ENCODE measurements at places on chromosomes 12 and 14.

DNA sequence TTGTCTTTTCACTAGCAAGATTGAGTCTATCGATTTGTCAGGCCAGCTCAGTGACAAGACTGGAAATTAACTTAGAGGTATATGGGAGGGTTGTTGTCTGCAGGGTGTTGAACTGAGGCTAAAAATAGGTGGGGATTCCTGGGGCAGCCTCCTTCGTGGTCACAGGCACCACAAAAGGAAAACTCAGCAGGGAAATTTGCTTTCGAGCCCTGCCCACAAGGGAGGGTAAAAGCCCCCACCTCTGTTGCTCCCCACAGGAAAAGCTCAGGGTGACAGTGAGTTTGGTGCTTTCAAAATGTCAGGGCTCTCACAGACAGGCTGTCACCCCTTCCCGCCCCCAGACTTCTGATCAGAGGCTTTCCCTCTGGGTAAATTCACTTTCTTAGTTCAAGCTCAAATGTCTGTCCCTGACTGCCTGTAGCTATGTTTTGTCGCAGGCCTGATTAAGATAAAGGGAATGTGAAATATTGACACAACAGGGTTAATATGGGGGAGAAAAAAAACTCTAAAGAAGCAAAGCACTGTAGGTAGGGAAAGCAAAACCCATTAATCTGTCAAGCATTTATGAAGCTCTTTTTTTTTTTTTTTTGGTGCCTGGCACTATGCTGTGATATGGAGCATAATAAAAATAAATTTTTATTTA is 11.7 kb upstream of the NFKBIA start:
- no peak for DNase-seq

GRCh38 chr12:7731486-7731885 is 15.7 kb downstream of the CLEC4C start:
- no peak for DNase-seq

DNA sequence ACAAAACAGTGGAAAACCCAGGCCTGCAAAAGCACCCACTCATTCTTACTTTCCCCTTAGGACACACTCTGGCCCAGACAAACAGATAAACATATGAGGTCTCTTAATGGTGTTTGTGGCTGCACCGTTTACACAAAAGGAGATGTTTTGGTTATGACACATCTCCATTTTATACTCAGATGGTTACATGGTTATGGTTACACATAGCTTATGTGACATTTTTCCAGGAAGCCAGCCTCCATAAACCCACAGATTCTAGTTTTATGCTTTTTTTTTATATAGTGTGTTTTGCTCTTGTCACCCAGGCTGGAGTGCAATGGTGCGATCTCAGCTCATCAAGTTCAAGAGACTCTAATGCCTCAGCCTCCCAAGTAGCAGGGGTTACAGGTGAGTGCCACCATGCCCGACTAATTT is 3.5 kb upstream of the KLRD1 start:
- no peak for DNase-seq

DNA sequence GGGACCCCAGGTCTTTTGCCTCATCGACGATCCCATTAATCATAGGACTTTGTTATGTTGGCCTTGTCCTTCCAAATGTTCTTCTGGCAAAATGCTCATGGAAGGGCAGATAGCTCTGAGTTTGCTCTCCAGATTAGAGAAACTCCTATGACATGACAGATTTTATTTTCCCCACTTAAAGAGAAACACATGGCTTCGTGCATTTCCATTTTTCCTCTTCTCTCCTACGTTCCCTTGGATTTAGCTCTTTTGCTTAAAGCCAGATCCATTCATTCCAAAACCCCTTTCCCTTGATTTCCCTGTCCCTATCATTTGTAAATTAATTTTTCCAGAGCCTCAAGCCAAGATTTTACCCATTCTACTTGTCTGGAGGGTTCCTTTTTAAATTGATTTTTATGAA is 2.9 kb downstream of the PRIMA1 start:
- DNase-seq, result no peak

DNA sequence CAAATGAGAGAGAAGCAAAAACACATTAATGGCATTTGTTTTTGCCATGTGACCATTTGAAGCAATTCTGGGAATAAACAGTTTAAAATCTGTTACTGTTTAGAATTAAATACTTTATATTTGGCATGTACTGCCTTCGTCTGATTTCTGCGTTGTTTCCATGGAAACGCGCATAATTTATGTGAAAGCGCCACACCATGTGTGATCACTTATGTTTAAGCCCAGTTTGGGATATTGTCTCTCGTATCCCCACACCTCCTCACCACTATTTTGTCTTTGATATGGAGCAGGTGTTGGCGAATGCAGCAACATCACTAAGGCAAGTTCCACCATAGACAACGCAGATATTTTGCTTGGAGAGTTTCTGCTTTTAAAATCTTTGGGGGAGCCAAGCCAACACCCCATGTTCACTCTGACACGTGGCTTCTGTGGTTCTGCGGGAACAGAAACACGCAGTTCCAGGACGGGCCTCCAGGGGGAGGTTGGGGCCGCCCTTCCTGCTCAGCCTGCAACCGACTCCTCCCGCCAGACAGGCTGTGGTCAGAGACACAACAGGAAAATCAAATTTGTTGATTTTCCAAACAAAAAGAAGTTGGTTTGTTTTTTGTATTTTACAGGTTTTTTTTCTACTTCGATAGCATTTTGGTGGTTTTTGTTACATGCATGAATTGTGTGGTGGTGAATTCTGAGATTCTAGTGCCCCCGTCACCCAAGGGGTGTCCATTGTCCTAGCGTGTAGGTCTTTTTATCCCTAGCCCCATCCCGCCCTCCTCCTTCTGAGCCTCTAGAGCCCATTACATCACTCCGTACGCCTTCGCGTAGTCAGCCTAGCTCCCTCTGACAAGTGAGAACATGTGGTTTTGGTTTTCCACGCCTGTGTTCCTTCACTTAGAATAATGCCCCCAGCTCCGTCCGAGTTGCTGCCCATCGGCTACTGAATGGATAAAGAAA is 101.9 kb upstream of the SFSWAP start:
- peak; percentile 81 for DNase-seq

GRCh38 chr12:120588948-120589930 is 8.0 kb upstream of the POP5 start:
- no peak for DNase-seq

- DNase-seq, result no peak
Measured at GRCh38 chr12:6058481-6059161, 65.8 kb downstream of the VWF start.

DNA sequence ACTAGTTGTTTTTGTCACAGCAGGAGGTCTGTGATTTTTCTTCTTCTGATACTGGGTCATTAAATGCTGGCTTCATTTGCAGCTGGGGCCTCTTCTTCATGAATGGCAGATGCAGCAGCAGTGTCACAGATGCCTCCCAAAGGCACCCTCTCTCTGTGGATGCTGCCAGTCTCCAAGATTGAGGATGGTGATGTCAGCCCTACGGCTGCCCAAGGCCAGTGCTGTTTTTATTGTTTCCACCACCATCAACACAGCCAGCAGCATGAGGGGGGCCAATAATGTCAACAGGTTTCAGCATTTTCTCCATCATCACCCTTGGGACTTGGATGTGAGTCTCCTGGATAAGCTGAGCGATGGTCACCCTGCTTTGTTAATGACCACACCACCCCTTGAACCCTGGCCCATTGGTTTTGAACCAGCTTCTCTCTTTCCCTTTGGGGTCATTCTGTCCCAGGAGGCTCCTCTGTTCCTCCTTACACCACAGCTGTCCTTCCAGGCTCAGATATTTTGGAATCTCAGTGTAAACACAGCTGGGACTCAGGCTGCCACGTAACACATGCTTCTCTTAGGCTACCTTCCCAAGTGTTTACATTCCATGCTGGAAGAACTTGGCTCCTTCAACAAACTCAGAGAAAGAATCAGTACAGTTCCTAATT is 151.7 kb upstream of the DDHD1 start:
- DNase-seq, result no peak

DNA sequence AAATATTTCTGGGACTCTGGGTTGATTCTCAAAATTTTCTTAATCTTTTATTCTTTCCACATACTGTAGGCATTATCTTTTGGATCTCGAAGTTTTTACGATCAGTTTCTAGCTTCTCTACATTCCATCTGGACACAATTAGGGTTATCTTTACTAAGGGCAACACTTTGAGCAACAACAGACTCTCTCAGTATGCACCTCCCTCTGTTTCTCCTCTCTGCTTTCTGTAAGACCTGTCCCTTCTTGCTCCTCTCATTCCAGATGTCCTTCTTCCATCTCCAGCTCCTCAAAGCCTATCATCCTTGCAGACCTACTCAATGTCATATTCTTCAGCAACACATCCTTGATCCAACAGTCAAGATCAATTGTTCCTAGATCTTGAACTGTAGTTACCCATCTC is 457.0 kb downstream of the SLC6A15 start:
- no peak for DNase-seq

DNA sequence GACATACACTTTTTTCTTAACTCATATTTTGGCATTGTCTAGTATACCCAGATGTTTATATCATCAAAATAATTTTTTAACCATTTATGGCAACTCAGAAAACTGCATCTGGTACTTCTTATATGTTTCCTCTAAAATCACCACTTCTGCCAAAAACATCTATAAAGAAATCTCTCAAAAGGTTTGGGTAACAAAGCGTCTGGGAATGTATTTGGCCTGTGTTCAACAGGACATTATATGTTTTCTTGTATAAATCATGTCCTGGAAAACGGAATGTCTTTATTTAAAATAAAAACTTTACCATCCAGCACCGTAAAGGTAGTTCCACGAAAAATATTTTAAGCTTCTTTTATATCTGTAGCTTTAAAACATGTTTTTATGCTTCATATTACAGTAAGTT is 36.1 kb upstream of the FBLN5 start:
- DNase-seq, result no peak

- no peak for DNase-seq
Measured at GRCh38 chr12:83432176-83432719, 745.5 kb downstream of the TMTC2 start.
